ENCODE measurements at places on chromosomes 11 and 22.

DNA sequence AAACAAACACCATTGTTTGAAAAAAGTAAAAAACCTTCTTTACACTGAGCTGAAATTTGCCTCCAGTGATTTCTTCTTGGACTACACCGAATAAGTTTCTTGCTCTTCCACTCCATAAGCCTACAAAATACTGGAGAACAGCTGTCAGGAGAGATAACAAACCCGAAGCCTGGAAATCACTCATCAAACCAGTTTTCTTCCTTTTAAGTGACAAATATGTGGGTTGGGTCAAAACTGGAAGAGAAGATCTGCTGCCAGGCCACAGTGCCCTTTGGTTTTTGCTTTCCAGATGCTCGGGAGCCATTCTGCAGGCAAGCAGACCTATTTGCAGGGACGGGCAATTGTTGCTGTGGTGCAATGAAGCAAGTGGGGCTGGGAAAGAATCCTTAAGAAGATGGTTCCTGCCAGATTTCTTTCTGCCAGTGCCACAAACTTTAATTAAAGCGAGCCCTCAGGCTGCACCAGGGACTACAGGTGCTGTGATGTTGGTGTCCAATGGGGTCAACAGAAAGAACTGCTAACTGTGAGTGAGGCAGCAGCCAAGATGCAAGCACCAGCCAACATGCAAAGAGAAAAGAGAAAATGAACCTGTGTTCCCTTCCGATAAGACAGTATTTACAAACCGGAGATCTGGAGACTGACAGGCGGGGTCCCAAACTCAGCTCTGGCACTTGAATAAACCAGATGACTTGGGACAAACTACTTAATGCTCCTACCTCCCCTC, 44.8 kb upstream of the SMCO4 start:
- DNase-seq = no peak

GRCh38 chr22:28674121-28674563, 5.5 kb downstream of the TTC28 start:
- peak; percentile 70 for DNase-seq

GRCh38 chr11:2301631-2302305, at the start of the genes C11orf21 and TSPAN32:
C11orf21 (minus strand) TSS chr11:2301918; CDS start chr11:2301808, 110 bp downstream.
TSPAN32 (plus strand) TSS chr11:2302013; CDS start chr11:2302150, 137 bp downstream.
- peak; percentile 77 for DNase-seq

DNA sequence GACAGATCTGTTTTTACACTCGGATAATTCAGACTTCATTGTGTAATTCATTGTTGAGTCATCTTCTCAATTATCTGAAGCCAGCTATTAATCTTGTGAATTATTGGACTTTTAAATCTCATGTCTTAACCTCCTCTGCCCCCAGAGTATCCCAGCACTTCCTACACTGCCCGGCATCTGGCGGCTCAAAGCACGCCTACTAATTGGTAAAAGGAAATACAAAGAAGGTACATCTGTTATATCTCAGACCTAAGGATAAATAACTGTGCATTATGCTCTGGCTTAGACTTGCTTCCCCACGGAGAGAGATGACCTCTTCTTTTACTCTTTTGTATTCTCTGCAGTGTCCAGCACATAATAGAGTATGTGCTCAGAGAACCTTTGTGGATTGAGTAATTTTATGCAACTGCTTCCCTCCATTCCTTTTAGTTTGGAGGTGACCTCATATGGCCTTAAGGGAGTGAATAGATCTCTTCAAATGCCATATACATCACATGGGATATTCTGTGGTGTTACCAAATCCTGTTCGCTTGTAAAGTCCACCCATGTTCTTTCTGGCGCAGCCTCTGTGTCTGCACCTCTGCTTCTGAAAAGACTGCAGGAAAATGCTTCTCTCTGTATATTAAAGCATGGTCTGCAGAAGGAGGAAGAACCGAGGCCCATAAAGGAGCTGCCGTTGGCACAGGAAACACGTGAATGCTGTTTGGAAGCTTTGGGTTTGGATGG, 125.6 kb upstream of the SORL1-AS1 start:
- DNase-seq = no peak

DNA sequence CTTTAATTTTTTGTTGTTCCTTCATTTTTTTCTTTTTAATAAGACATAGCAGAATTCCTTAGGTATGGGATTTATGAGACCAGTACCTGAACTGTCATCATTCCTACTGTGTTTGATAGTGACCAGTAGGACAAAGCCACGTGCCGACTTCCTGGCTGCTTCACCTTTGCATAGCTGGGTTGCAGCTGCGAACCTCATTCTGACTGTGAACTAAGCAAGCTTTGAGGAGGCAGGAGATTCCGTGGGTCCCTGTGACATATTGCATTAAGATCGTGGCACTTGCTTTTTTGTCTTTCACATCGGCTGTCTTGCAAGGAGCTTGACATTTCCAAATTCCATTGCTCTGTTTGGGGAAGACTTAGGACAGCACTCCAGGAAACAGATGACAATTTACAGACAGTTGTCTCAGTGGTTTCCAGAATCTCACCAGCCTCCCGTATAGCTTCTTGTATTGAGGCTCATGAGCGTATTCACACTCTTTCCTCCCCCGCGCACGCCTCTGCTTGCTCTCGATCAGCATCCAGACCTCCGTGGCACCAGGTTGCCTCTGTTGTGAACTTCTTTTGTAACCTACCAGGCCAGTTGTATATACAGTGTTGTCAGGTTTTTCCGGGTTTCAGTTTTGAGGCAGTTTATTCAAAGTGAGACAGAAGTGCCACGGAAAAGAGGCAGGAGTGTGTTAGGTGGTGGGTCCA, 101.7 kb downstream of the CWC15 start:
- no peak for DNase-seq

- DNase-seq = no peak
Measured at GRCh38 chr11:9073466-9074225, 17.8 kb downstream of the SCUBE2 start.

DNA sequence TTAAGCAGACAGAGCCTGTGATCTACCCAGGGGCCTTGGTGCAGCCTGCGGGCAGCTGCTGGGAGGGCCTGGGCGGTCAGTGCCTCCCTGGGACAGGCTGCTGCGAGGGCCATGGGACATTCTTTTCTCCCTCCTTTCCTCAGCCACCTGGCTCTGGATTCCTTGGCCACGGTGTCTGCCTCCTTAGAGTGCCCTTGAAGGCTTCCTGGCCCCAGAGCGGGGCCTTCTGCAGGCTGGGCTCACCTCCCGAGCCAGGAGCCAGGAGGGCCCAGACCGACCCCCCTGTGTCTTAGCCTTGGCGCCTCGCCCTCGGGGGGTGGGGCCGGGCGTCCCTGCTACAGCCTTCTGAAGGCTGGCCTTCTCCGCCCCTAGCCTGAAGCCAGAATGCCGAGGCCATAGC, 231.2 kb downstream of the TBC1D22A start:
- DNase-seq = no peak

GRCh38 chr22:36562261-36562835, 33.4 kb upstream of the EIF3D start:
- DNase-seq = no peak

GRCh38 chr11:4654635-4655369, 11.0 kb downstream of the OR51E1 start:
- DNase-seq = no peak

GRCh38 chr22:44760476-44760875, 8.1 kb downstream of the ARHGAP8 start:
- DNase-seq = no peak

DNA sequence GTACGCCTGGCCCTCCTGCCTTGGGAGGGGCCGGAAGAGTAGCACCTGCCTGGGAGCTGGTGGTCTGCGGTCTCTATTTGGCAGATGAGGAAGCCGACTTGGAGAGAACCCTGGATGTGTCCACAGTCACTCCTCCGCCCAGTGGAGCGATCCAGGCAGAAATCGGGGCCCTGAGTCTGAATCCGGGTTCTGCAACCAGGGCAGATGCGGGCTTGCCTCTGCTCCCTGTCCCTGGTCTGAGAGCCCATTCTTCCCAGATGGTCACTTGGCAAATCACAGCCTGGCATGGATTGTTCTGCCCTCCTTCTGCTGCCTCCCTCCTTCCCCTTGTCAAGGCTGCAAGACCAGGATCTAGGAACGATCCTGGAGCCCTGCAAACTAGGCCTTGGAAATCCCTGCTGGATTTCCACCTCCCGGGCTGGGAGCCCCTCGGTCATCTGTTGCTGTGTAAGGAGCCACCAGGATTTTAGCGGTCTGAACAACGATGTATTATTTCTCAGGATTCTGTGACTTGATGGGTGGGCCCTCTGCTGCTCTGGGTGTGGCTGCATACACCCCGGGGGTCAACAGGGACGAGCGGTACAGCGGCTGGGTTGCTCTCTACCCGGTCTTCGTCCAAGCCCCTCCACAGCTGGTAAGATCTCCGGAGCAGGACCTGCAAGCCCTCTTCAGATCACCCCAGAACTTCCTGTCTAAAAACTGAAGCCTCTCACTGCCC, 2.0 kb upstream of the ASCL2 start:
- DNase-seq = no peak

DNA sequence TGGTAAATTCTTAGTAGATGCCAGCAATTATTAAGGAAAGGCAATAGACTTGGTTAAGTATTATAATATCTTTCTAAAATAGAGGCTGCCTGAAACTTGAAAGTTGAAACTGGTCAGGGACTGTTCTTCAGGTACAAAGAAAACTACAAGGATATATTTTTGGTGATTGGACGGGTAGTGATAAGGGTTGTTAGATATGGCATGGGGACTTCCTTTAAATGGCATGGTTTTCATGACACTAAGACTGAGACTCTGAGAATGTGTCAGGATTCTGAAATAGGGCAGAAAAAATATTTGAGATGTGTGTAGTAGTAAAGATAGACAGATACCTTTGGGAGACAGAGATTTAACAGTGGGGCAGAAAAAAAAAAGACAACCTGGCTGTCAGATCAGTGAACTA, 108.4 kb upstream of the SLC5A12 start:
- DNase-seq = no peak

- DNase-seq = no peak
Measured at GRCh38 chr11:21316591-21316990, 647.2 kb downstream of the NELL1 start.

GRCh38 chr22:46114518-46115387, 35.6 kb upstream of the PPARA start:
- DNase-seq = no peak

DNA sequence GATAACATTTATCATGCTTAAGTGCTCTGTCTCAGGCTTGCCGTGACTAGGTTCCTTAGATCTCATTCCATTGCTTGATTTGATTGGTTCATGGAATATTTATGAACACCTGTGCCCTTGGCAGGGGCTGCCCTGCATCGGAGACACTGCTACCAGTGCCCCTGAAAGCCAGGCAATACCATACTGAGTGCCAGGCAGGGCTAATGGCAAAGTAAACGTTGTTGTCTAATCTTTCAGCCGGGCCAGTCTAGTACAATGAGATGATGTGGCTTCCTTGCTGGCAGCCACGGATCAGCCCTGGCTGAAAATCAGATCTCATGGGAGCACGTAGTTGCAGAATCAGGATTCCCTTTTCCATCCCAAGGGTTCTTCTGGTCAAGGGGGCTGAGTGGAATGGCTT, 5.0 kb upstream of the PGA3 start:
- no peak for DNase-seq

- no peak for DNase-seq
Measured at GRCh38 chr11:119081682-119082260, 2.9 kb upstream of the HMBS start.

GRCh38 chr11:34426766-34427185, 12.0 kb upstream of the CAT start:
- DNase-seq = no peak

GRCh38 chr11:35605706-35606105, 12.6 kb upstream of the FJX1 start:
- no peak for DNase-seq

GRCh38 chr11:61514050-61514917, 5.7 kb downstream of the LRRC10B start:
- no peak for DNase-seq

DNA sequence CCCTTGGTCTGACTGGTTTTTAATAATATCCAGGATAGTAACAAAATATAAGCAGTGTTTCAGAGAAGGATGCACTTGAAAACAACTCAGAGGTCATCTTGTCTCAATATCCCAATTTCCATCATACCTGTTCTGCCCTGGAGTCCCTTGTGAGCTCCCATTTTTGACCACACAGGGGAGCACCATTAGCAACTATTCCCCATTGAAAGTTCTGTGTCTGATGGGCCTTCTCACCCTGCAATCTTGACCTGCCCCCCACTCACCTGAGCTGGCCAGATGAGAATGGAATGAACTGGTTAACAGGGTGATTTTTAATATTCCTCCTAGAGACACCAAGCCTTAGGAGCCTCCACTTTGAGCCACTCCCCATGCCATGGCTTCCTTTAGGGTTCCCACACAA, 3.8 kb upstream of the CAPN5 start:
- DNase-seq = no peak

DNA sequence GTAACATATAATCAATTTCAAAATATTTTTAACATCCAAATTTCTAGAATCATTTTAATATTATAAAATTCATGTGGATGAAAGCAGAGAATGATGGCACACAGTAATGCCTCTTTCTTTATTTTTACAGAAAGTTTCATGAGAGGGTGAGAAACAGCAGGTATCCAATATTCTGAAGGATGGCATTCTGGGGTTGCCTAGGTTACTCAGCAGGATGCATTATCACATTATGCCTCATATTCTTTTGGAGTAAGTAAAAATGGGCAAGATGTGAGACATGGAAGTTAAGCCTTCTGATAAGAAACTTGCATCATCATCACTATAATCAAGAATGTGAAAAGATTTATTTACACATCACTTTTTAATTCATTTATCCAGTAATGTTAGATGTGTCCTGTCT, 148.7 kb upstream of the PGR start:
- DNase-seq = no peak

- DNase-seq = no peak
Measured at GRCh38 chr22:37487571-37487970, 1.4 kb upstream of the MFNG start.

DNA sequence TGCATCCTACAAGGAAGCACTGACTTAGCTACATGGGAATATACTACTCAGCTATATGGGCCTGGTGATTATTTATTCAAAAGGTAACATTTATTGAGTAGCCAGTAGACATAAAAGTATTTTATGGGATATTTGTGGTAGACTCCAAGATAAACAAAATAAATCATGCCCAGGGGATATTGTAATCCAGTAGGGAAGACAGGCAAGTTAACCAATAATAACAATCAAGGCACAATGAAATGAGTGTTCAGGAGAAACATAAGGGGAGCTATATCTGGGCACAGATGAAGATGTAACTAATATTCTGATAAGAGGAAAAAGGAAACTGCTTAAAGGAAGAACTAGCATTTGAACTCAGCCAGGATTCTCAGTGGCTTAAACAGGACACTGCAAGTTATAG, 161.4 kb upstream of the MTNR1B start:
- no peak for DNase-seq

DNA sequence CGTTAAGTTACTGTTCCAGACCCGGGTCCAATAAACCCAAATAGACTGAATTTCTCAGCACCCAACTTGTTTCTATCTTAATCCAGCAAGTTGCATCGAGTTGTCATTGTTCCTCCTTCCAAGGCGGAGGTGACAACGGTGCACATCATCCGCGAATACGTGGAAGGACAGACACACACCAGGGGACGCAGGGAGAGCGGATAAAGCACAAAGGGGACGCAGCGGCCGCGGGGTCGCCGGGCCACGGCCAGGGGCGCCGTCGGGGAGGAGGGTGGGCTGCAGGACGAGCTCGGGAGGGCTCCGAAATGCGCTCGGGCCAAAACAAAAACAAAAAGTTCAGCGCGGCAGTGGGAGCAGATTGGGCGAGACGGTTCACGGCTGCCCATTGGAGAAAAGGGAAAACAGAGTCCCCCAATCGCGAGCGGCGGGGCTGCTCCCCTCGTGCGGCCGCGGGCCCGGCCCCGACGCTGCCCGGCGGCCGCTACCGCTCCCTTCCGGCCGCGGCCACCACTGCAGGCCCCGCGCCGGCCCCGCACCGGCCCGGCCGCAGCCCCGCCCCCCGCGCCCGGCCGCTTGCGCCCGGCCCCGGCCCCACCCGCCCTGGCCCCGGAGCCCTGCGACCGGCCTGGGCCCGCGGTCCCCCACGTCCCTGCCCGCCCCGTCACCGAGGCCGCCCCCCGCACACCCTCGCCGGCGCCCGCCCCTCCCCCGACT, 518 bp downstream of the KMT5B start:
- peak; percentile 67 for DNase-seq

Measured in activated CD4-positive, alpha-beta T cell treated with anti-CD3 and anti-CD28 coated beads, Interleukin-2, Interleukin-6, amounts not matched to agents 100 ng/mL and 50 ng/mL, durations not matched to agents 16 hours and 8 hours (primary cell).